ENCODE measurements at places on chromosomes 5 and 9. TPM values are rescaled to one million over a fixed set of nuclear protein-coding genes. Genes with fewer than 3 reads are reported as not detected.

PCA3 gene
- not detected for total RNA-seq

ABLIM3 gene
- not detected for total RNA-seq

- no peak for DNase-seq
Measured at GRCh38 chr5:135012033-135012588, 21.9 kb downstream of the PITX1 start.

- no peak for DNase-seq
Measured at GRCh38 chr5:23494558-23494957, 12.9 kb upstream of the PRDM9 start.

ANKRD31 gene
- total RNA-seq = 1.3 TPM

DNA sequence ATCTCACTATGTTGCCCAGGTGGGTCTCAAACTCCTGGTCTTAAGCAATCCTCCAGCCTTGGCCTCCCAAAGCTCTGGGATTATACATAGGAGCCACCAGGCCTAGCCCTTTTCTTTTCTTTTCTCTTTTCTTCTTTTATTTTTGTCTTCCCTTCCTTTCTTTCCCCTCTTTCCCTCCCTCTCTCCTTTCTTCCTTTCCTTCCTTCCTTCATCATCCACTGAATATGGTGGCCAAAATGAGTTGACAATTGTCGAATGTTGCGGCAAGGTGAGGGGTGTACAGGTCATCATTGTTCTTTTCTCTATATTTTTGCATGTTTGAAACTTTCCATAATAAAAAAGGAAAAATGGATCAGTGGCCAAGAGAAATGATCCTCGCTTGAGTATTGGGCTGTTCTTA is 32.1 kb upstream of the BASP1 start:
- DNase-seq = no peak

DNA sequence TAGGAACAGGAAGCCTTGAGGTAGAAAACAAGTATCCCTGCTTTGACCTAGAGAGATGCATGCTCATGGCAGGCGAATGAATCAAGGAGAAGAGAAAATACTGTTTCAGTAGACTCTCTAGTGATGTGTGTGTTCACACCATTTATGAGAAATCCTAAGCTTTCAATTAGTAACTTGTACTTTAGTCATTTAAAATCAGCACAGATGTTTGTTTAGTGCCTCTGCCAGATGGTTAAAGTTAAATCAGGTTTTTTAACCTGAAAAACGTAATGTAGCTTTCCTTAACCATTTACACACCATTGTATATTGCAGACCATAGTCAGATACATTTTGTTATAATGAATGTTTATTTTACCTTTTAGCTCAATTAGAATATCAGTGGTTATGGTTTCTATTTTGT is 5.0 kb downstream of the TJP2 start:
- DNase-seq = no peak

RELL2 gene
- 26.2 TPM for total RNA-seq

LAMC3 gene
- total RNA-seq = 1.8 TPM

Measured in T-cell (primary cell).